ENCODE measurements at places on chromosomes 5 and 9.

GRCh38 chr9:134367791-134368490 lies 41.7 kb downstream of the RXRA start:
- DNase-seq = no peak

DNA sequence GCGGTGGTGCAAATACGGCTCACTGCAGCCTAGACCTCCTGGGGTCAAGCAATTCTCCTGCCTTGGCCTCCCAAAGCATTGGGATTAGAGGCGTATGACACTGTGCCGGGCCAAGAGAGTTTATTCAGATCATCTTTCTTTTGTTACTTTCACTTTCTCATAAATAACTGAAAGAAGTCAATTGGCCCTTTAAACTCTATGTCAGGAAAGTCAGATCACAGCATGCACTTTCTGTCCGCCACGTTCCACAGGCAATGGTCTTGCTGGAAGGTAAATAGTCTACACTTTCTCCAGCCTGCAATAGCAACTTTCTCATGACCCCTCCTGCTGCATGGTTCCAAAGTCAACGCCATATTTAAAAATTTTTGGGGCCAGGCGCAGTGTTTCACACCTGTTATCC lies 6.5 kb upstream of the ARRDC1 start:
- DNase-seq = no peak

- DNase-seq = no peak
Observed at GRCh38 chr5:58918021-58918729, 335.3 kb downstream of the RAB3C start.

- DNase-seq = no peak
Observed at GRCh38 chr9:127154003-127154389, 31.6 kb upstream of the ANGPTL2 start.

DNA sequence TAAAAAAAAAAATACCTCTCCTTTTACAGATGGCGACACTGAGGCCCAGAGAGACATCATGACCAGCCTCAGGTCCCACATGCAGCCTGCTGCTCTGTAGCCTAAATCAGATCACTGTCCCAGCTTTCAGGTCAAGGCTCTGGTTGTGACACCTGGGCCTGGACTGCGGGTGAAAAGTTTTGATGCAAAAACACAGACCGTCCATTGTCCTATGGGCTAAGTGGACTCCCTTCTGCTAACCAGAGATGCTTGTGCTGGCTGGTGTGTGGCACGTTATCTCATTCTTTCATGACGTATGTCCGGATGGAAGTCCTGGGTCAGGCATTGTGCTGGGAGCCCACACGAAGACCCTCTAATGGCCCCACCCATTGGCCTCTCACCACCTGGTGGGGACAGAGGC lies 7.8 kb downstream of the NEK6 start:
- no peak for DNase-seq

GRCh38 chr5:61245486-61245885 lies 83.2 kb upstream of the SMIM15 start:
- no peak for DNase-seq

DNA sequence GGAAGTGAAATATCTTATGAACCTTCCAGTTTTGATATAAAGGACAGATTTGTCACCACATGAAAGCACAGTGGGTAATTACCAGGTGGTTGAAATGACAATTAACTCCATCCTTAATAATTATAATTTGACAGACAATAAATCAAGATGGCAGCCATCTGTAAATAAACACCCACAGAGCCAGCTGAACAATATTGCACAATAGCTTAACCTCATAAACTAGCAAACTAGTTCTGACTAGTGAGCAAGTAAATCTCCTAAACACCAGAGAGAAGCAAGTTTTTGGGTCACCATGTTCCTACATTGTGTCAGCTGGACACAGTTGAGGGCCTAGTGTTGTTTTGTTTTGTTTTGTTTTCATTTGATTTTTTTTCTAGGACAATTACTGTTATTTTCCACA lies 577.4 kb downstream of the ACTL7B start:
- DNase-seq = no peak

GRCh38 chr5:150263801-150264621 lies 25.6 kb downstream of the CAMK2A start:
- no peak for DNase-seq

DNA sequence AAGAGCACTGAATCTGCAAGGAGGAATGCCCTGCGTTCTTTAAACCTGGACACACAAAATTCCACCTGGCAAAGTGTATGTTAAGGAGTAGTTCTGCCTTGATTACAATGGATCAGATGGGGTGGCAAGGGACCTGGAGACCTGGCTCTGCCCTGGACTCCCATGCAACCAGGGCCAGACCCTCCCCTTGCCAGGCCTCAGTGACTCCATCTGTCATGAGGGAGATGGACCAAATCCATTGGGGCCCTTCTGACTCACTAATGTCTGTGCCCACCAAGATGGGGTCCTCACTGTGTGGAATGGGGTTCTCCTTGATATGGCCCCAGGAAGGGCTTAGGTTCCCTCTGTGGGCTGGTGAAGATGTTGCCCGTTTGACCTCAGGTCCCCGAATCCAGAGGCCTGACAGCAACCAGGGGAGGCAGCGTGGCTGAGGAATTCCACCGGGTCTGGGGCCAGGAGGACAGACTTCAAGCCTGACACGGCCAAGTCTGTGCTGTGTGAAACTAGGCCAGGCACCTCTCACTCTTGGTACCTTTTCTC lies 100.3 kb downstream of the PAX5 start:
- no peak for DNase-seq

- DNase-seq = no peak
Observed at GRCh38 chr9:28951945-28952344, 1378.7 kb upstream of the C9orf72 start.

- DNase-seq = no peak
Observed at GRCh38 chr9:134692573-134692860, 50.9 kb downstream of the COL5A1 start.

GRCh38 chr5:151770383-151771258 lies 1.1 kb upstream of the G3BP1 start:
- no peak for DNase-seq

DNA sequence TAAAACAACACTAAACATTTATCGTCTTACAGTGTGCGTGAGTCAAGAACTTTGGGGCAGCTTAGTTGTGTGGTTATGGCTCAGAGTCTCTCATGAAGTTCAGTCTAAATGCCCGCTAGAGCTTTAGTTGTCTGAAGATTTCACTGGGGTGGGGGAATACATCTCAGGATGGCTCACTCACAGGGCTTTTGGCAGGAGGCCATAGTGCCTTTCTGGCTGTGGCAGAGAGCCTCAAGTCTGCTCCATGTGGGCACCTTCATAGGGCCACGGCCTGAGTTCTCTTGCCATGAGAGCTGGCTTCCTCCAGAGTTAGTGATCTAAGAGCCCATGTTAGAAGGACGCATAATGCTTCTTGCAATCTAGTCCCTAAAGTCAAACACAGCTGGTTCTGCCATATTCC lies 258.8 kb upstream of the NUDT12 start:
- DNase-seq = no peak

GRCh38 chr5:169956756-169957155 lies 23.5 kb downstream of the INSYN2B start:
- DNase-seq = no peak

- DNase-seq = no peak
Observed at GRCh38 chr9:129881547-129882324, 46.5 kb downstream of the USP20 start.

DNA sequence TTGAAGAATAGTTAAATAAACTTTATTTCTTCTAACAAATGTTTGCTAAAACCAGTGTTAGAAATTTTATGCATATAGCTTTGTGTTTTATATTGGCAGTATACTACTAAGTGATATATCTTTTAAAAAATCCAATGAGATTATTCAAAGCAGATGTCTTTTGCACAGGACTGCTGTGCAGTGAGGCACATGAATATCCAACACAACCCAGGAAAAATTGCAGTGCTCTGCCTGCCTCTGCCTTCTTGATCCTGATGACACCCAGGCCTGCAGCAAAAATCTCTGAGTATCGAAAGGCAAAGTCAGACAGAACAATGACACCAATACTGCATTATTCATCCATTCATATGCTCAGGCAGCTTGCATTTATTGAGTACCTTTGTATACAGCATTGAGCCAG lies 1076.5 kb upstream of the ARRDC3 start:
- DNase-seq = no peak

DNA sequence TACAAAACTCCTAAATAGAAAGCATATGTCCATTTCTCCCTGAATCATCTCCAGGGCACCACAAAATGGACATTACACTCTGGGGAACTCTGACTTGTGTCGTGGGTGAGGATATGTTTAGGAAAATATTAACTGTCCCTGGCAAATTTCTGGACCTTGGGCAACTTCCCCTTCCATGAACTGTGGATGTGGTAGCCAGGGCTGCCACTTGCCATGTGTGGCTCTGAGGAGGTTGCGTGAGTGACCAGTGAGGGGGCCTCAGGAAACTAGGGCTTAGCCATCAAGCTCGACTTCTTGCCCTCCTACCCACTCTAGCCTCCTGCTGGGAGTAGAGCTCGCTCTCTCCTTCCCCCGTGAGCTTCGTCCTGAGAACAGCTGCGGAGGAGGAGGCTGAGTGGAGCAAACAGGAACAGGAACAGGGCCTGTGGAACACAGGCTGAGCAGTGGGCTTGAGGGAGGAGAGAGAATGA lies 13.8 kb upstream of the STC2 start:
- no peak for DNase-seq

DNA sequence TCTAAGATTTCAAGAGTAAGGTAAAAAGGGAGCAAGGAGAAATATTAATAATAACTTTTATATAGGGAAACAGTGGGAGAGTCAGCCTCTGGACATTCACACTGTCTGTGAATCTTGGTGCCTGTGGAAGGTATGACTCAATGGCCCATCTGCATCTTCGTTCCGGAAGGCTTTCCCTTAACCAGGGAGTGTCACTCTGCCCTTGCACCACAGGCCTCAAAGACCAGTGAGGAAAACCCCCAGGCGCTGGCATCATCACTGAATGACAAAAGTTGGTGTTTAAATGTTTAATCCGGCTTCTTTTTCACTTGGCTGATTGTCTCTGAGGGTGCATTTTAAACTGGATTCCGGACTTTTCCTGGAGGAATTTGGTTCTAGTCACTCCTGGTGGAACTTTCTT lies 522.4 kb upstream of the TLE4 start:
- no peak for DNase-seq

DNA sequence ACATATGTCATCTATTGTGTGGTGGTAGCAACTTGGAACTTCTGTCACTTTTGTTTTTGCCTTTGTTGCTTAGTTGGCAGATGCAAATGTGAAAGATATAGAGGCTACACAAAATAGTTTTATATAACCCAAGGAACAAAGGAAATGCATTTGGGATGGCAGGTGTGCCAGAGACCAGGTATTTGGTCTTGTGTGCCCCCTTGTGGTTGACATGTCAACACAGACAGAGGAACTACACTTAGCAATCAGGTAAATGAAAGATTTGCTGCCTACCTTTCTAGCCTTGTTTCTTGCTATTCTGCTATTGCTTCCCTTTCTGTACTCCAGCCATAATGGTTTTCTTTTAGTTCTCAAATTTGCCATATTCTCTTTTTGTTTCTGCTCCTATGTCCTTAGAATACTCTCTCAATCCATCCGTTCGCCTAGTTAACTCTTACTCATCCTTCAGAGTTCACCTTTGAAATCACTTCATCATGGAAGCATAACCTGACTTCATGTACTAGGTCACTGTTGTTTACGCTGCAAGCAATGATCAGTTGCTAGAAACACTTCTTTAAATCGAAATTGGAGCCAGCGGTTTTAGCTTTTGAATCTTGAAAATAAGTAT lies 119.5 kb downstream of the TRPM3 start:
- DNase-seq = peak; percentile 12

DNA sequence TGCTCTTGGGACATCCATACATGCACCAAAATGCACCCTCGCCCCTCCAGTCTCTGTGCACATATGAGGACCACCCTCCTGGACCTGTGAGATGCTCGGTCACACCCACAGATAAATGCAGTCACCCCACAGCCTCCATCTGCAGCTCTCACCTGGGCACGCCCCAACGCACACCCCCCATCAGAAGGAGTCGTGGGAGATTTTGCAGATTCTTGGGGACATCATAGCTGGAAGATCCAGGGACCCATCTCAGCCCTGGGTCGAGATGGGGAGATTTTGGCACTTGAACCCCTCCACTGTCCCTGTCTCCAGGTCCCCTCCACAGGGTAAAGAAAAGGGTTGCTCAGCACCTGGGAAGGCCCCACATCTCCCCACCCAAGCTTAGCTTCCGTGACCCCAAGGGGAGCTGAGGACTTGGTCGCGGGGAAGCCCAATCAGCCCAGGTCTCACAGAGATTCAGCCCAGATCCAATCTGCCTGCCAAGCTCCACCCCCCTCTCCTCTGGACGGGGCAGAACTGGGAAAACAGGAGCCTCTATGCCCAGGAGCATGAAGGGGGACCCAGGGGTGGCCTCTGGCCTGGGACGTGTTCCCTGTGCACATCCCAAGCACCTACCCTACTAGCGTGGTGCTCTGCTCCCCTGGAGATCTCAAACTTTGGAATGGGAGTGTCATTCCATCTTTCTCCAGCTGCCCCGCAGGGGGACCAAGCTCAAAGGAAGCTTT lies 89.2 kb upstream of the LMX1B start:
- no peak for DNase-seq

GRCh38 chr5:102807878-102808502 lies 52.9 kb downstream of the PAM start:
- no peak for DNase-seq

DNA sequence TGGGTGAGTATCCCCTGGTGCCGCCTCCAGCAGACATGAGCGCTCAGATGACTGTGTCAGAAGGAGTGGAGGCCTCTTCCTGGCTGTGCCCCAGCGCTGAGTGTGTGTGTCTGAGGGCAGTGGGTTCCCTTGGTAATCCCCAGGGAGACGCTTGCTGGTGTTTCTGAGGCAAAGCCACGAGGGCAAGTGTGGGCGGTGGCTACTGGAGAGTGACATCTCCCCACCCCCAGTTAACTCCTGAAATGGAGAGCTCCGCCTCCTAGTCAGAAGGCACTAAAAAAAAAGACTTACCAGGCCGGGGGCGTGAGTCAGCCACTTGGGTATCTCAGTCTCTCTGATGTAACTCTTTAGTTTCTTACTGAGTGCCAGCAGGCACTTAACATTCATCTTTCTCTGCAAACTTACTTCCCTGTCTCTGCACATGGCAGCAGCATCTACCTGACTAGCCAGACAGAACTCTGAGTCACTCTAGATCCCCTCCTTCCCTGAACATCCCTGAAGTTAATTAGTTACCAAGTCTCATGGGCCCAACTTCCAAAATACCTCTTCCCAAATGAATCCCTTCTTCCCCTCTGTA lies 19.3 kb downstream of the ORM2 start:
- DNase-seq = peak; percentile 64
